ENCODE measurements at places on chromosomes 5 and 9.

DNA sequence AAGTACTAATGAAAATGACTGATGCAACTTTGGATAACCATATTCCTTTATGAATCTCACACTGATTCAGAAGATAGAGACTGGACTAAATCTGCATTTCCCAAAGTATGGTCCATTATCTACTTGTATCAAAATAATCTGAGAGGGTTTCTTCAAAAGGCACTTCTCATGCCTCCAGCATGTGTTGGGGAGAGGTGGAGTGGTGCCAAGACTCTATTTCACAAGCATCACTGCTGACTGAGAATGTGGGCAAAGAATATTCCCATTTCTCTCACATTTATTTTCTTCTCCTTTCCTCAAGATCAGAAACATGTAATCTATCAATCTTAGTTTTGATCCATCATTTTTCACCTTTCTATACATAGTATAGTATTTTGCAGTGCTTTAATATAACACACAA, 135.4 kb downstream of the GABRB2 start:
- no peak for DNase-seq

DNA sequence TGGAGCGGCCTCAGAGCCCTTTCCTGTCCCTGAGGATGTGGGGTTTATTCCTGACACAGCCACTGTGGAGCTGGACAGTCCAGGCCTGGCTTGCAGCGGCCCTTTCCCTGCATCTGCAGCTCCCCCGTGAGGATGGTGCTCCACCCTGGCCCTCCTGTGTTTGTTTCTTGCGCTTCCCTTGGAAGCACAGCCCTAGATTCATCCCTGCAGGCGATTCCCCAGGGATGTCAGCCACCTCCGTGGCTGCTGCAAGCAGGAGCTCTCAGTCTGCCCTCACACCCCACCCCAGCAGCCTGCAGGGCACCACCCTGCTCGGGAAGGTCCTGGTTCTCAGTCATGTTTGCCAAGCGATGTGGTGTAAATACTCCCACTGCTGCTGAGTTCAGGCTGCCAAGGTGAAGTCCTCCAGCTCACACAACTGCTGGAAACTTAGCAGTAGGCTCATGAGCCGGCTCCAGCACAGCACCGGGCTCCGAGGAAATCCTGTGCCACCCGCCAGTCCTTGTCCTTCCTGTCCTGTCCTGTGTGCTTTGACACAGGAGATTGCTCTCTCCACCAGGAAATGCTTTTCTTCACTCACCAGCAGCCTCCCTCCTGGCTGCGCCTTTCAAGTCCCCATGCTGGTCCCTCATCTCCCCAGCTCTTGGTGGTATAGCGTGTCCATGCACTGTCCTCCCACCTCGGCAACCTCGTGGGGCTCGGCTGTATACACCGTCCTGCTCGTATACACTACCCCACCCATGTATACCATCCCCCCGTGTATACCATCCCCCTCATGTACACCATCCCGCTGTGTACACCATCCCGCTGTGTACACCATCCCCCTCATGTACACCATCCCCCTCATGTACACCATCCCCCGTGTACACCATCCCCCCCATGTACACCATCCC, 16.2 kb downstream of the ROPN1L start:
- no peak for DNase-seq

DNA sequence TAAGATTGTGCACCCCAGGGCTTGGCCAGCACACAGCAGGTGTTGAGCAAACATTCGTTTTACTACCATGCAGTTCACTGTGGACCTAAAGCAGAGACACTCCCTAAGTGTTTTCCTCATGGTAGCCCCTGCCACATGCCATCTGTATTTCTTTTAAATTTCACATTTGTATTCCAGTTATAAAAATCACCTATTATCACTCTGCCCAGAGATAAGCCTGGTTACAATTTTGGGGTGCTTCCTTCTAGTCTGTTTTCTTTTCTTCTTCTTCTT, 10.9 kb upstream of the FIBCD1 start:
- DNase-seq, result no peak

DNA sequence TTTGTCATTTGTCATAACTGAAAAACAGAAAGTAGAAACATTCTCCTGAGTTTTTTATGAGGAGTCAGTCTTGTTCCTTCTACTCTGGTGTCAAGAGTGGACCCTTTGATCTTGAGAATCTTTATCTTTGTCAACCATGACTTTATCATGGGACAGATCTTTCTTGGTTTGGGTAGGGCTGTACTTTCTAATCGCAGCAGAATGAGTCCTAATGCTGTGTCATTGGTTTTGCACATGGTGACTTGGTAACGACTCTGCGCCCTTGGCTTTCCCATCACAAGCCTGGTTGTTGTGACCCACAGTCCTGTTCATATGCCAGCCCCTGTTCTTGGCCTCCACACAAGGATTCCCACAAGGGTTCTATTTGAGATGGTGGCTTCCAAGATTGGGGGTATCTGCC, 45.6 kb downstream of the AOPEP start:
- no peak for DNase-seq

- DNase-seq, result no peak
Observed at GRCh38 chr5:17406423-17406838, 91.6 kb upstream of the TAF11L2 start.
